ENCODE measurements at places on chromosomes 5 and 9.

DNA sequence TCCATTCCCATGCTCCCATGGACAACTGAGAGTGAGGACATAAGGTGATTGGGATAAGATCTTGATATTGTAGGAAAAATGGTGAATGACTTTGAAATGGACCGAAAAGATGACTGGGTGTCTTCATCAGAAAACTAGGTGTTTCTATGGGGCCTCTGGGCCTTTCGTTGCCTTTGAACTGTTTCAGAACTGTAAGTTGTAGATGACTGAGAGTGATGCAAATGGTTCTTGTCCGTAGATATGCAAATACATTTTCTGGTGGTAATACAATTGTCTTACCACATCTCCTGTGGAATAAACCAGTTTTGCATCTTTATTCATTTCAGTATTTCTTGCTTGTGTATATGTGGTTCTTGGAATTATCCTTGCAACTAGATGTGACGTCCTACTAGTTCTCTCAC is 16.0 kb upstream of the TEX48 start:
- no peak for DNase-seq

DNA sequence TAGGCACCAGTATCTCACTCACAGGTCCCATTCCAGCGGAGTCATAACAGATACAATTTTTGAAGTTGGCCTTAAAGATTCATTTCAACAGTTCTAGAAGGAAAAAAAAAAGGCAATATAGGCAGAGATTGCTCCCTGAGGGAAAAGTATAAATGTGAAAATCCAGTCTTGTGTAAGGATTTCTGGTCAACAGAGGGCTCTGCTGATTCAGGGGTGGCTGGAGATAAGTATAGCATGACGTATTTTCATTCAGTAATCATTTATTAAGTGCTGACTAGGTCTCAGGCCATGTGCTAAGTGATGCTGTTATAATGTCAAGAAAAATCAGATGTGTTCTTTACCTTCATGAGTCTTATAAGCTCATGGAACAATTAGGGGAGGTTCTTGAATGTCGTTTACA is 377.3 kb upstream of the MEF2C start:
- no peak for DNase-seq

DNA sequence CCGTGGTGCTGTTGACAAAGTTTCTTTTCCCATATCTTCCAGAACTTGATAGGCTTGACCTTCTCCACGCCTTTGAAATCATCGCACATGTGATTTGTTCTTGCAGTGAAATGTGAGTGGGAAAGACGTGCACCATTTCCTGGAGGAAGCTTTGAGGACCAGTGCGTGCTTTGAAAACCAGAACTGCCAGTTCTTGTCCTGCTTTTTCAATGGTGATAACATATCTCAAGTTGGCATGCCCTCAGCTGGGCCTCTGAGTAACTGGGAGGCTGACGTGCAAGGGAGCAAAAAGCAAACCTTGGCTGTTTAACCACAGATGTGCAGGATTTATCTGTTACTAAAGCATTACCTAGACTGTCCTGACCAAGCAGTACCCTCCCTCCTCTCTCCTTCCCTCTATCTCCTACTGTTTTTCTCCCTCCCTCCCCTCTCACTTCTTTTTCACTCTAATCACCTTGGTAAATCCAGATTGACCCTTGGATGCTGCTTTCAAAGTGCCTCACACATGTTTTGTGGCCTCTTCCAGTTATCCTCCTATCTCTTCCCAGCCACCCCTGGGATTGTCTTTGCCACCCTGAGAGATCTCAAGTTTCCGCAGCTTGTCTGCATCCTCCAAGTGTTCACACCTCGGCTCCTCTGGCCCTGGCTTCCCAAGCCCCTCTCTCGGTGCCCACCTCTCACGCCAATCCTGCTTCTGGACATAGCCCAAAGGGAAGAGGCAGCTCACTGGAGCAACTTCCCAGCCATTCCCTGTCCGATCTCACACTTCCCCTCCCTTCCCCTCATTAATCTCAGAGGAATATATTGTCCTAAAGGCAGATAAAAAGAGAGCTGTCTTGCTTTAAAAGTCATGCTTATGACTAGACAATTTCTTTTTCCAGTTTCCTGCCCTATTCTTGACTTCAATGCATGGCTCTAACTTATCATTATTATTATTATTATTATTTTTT is 198.3 kb downstream of the ERCC6L2 start:
- no peak for DNase-seq

DNA sequence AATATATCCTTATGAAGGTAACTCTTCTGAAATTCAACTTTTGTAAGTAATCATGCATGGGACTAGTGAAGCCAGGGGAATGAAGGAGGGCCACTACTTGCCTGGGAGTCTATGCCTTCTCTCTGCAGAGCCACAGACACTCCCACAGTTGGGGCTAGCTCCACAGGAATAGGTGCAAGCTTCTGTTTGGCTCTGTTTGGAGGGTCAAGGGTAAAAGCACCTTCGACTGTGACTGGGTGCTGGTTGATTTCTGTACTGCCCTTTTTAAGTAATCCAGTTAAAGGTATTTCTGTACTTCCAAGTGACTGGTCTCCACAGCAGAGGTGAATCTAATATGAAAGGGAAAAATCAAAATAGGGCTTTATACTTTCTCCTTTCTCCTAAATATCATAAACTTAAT is 32.2 kb downstream of the CEP120 start:
- no peak for DNase-seq

- peak; percentile 16 for DNase-seq
Measured at GRCh38 chr5:176818391-176819098, 8.2 kb downstream of the UNC5A start.

- no peak for DNase-seq
Measured at GRCh38 chr5:143041972-143042770, 272.0 kb downstream of the ARHGAP26 start.
